Activated T-cell treated with anti-CD3 and anti-CD28 coated beads for 24 hours (primary cell): ENCODE measurements at places on chromosomes 13 and 19.

GRCh38 chr13:113969311-113969972 is 4.4 kb downstream of the C13orf46 start:
- DNase-seq: no peak

- no peak for DNase-seq
Observed at GRCh38 chr19:16949496-16950023, 60.8 kb downstream of the F2RL3 start.

DNA sequence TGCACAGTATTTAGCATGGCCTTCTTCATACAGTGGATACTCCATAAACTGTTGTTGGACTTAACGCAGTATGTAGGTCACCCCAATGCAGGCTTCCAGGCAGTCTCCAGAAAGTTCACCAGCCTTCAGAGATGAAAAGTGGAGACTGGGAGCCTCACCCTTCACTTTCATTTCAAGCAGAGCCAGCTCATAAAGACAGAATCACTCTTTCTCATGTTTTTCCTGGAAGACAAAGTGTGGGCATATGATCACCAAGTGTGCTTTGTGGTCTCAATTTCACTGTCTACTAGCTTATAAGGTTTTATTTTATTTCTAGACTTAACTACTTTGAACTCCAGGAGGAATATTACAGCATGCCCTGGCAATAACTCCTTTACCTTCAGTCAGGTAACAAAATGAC is 26.3 kb upstream of the TNFSF11 start:
- DNase-seq: no peak

DNA sequence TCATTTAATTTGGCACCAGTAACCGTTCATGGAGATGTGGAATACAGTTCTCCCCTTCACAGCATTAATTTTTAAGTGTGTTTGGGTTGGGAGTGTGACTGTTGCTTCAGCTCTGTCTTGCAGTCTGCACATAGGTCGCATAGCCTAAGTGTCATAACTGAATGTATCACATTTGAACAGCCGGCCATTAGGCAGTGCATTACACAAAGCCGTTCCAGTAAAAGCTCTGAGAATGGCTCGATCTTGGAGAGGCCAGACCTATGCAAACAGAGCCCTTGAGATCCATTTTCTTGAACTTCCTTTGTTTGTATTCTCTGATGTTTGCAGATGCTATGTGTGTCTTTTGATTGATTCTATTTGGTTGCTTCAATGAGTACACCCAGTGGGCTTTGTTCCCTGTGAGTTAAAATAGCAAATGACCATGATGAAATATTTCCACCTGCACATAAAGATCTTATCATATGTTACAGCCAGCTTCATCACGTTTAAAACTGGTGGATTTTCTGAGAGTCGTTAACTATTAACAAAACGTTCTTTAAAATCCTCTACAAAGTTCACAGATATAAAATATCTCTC is 1104.9 kb upstream of the SLC10A2 start:
- no peak for DNase-seq

DNA sequence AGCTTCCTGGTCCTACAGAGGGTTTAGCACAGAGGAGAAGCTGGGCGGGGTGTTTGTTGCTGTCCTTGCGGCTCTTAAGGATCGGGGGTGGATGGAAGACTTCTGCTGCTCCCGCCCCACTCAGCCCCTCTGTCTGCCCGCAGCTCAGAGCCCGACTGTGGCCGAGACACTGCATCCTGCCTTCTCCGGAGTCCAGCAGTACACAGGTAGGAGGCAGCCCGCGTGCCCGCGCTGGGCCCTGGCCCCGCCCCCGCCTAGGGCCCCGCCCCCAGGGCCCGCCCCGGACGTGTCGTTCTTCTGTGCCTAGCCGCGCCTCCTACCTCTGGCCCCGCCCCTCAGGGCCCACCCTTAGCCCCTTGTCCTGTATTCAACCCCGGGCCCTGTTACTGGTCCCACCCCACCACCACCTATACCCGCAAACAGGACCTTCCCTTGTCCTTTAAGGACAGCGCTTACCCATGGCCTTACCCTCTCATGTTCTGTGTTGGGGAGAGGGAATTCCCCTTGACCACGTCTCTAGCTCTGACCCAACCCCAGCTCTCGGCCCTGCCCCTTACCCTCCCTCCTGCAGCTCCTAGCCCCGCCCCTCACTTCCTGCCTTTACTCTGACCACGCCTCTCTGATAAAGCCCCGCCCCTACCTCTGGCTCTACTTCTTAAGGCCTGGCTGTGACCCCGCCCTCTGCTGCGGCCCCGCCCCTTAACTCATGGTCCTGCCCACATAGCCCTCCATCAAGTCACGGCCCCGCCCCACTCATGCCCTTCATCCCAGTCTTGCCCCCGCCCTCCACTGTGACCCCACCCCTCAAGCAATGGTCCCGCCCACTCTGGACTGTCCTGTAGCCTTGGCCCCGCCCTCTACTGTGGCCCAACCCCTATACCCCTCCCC is 60.5 kb downstream of the CELF5 start:
- peak; percentile 64 for DNase-seq

DNA sequence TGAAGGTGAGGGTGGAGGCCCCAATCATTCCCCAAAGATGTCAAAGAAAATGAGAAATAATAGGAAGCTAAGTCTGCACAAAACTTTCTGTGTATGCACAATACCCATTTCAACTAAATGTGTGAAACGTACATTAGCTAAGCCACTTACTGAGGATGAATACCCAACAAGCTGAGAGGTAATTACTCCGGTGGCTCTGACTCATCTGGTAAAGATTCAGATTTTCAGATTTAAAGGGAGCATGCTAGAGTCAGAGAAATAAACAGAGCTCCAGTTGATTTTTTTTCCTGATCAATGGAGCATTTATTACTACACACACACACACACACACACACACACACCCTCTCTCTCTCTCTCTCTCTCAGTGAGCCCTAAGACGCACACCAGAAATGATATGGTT is 194.8 kb upstream of the ARGLU1 start:
- no peak for DNase-seq

DNA sequence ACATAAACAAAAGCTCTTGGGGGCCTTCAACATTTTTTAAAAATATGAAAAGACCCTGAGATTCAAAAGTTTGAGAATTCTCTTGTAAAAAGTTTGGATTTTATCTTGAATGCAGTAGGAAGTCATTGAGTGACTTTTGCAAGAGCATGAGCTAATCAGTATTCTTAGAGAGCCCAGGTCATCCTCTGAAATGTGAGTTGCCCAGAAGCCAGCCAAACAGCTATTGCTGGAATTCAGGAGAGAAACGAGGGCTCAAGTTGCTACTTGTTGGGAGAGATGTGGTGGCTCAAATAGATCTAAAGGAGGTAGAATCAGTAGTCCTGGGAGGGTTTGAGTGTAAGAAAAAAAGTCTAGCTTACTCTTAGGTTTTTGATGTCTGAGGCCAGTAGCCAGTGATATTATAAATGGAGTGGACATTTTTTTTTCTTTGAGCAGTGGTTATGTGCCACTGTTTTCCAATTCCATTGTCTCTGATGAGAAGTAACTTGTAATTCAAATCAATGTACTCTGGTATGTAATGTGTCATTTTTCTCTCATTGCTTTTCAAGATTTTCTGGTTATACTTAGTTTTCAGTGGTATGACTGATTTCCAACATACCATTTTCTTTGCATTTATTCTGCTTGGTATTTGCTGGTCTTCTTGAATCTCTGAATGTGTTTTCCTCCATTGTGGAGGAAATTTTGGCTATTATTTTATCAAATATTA is 30.7 kb downstream of the LMO7 start:
- DNase-seq: no peak

DNA sequence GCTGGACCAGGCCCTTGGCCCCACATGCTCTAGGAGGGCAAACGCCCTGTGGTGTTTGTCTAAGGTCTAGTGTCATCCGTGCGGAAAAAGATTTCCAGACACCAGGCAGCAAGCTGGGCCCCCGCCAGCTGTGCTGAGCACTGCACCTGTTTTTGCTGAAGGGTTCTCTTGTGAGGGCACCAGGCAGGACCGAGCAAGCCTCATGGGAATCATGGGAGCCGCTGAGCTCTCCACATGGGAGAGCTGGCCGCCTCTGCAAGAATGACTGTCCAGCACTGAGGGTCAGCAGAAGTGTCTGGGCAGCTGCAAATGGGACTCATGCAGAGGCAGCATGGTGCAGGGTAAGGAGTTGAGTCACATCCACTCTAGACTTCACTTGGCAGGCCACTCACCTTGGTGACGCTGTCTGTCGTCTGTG is 12.0 kb downstream of the B3GNT8 start:
- DNase-seq: no peak

GRCh38 chr13:113663934-113664333 is 3.1 kb upstream of the GRK1 start:
- DNase-seq: no peak

DNA sequence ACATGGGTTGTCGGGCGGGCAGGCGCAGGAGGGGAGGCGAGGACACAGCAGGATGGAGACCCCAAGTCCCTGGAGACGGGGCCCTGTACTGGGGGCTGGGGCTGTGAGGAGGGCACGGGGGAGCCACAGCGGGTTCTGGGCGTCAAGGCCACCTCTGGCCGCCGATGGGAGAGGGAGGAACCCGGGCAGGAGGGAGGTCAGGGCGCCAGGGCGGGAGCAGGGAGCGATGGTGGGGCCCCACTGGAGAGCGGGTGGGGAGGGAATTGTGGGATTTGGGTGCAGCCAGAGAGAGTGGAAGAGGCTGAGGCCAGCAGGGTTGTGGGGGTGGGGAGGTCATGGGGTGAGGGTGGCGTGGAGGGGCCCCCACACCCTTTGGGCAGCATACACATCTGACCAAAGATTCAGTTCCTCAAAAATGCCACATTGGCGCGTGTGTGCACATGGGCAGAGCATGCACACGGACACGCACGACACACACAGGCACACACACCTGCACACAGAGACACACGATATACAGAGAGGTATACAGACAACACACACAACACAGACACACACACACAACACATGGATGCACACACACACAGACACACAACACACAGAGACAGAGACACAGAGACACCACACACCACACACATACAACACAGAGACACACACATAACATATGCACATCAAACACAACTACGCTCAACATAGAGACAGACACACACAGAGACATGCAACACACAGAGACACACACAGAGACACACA is 54.9 kb downstream of the AP1M1 start:
- no peak for DNase-seq

DNA sequence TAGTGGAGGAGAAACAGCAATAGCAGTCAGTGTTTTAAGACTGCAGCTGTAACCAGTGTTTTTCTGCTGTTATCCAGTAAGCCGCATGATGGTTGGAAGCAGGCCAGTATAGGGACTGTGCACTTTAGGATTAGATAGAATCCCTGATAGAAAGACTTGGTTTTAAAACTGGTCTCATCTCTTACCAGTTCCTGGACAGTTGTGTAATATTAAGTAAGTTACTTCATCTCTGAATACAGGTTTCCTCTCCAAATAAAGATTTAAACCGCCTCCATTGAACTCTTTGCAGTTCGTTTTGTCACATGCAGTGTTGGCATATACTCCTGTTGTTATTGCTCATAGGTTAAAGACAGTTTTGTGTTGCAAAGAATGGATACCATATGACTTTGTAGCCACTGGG is 25.6 kb downstream of the URI1 start:
- no peak for DNase-seq

- no peak for DNase-seq
Observed at GRCh38 chr13:21399741-21400140, 59.4 kb downstream of the ZDHHC20 start.

- DNase-seq: no peak
Observed at GRCh38 chr13:21799671-21800070, 128.8 kb downstream of the FGF9 start.

DNA sequence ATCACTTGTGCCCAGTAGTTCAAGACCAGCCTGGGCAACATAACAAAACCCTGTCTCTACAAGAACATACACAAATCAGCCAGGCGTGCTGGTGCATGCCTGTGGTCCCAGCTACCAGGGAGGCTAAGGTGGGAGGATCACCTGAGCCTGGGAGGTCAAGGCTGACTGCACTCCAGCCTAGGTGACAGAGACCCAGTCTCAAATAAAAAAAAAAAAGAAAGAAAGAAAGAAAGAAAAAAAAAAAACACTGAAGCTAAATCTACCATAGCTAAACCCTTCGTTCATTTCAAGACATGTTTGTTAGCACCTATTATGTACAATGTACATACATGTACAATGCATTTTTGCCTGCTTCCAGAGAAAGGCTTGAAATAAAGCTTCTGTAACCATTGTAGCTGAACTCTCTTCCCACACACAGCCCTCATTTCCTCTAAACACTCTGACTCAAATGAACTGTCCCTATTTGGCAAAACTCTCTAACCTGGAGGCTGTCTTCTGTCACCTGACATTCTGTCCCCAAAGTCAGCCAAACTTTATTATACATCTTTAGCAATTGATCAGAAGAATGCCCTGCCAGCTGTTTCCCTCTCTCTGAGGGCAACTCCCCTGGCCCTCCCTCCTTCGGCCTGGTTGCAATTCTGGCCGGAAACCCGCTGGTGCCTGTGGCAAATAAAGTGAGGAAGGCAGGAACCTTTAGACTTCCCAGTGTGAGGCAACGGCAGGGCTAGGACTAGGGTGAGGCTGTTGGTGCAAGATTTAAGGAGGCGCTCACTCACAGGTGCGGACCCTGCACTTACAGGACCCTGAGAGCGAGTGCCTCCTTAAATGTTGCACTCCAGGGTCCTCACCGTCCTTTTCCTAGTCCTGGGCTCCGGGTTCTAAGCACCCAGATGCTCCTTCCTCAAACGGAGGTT is 1.8 kb downstream of the ETHE1 start:
- no peak for DNase-seq

- DNase-seq: no peak
Observed at GRCh38 chr13:45584816-45585215, 30.7 kb downstream of the ERICH6B start.

- no peak for DNase-seq
Observed at GRCh38 chr13:60755380-60756163, 358.6 kb downstream of the TDRD3 start.

DNA sequence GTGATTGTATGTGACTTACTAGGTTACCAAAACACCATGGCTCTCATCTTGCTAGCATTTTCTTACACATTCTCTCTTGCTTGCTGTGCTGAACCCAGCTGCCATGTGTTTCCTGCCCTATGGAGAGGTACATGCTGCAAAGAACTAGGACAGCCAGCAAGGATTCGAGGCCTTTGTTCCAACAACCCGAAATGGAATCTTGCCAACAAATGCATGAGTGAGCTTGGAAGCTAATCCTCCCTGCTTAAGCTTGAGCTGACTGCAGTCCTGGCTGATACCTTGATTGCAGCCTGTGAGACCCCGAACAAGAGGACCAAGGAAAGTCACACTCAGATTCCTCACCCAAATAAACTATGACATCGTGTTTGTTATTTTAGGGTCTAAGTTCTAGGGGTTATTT is 651.2 kb downstream of the SLITRK6 start:
- no peak for DNase-seq

DNA sequence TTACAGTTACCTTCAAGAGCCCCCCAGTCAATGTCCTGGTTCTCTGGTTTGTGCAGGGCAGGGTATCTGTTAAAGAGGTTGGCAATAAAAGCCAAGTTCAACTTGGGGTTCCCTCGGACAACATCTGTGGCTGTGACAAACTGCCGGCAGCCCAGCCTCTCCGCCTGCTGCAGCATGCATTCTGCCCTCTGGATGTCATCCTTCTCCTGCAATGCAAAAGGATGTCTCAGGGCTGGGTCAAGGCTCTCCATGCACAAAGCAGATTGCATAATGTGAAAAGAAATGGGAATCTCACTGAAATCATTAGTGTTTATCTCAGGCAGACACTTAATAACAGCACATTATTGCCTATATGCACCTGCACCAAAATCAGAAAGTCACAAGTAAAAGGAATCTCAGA is 35.1 kb downstream of the LCP1 start:
- no peak for DNase-seq

- no peak for DNase-seq
Observed at GRCh38 chr13:82661126-82661525, 1221.1 kb downstream of the SLITRK1 start.
